ENCODE measurements at places on chromosomes 2 and 18. TPM values are rescaled to one million over a fixed set of nuclear protein-coding genes. Genes with fewer than 3 reads are reported as not detected.

ROCK1 gene
- polyA plus RNA-seq: 41.5 TPM

KCNF1 gene
- 1.3 TPM for polyA plus RNA-seq

ERBB4 gene
- polyA plus RNA-seq: 0.37 TPM

GKN2 gene
- polyA plus RNA-seq: 0.10 TPM

DNA sequence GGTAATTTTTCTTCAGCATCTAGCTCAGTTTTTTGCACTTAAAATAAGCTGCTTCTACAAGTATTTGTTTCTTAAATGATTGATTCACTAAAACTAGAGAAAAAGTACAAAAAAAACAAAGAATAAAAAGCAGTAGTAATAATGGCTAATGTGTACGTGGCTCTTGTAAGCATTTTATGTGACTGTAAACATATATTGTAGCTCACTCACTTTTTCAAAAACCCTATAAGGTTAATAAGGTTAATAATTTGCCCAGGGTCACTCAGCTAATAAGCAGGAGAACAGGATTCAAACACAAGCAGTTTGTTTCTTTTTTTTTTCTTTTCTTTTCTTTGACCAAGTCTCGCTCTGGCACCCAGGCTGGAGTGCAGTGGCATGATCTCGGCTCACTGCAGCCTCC lies 67.5 kb downstream of the RMDN2 start:
- DNase-seq: no peak

GRCh38 chr18:80042785-80043184 lies 8.6 kb downstream of the RBFA start:
- no peak for DNase-seq

DNA sequence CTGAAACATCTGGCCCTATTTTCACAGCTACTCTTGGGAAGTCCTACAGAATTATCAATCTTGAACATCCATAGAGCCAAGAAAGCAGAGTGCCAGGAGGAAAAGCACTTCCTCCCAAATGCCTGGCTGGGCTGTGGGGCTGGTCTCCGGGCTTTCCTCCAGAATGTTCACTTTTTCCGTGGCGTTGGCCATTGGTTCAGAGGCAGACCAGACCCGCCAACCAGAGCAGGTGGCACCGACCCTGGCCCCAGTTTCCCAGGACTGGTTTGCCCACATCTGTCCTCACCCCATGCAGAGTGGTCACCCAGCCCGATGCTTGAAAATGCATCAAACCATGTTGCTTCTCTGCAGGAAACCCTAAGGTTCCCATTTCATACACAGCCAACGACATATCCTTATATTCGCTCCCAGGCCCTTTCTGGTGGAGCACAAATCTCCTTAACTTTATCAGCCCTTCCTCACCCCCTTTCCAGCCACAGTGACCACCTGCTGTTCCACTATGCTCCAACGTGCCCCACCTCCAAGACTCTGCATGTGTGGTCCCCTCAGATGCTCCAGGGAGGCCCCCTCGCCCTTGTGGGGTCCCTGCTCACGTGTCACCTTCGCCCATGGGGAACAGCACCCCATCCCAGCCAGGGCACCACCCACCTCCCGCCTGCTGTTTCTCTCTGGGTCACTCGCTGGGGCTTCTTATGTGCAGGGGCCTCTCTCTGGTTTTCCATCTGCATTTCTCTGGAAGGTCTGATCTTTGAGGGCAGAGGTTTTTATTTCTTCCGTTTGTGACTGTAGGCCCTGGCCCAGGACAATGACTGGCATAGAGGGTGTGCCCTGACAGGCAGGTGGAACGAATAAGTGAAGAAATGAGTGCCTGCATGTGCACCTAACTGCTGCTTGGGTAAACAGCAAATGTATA lies 92.9 kb downstream of the PXDN start:
- no peak for DNase-seq

DNA sequence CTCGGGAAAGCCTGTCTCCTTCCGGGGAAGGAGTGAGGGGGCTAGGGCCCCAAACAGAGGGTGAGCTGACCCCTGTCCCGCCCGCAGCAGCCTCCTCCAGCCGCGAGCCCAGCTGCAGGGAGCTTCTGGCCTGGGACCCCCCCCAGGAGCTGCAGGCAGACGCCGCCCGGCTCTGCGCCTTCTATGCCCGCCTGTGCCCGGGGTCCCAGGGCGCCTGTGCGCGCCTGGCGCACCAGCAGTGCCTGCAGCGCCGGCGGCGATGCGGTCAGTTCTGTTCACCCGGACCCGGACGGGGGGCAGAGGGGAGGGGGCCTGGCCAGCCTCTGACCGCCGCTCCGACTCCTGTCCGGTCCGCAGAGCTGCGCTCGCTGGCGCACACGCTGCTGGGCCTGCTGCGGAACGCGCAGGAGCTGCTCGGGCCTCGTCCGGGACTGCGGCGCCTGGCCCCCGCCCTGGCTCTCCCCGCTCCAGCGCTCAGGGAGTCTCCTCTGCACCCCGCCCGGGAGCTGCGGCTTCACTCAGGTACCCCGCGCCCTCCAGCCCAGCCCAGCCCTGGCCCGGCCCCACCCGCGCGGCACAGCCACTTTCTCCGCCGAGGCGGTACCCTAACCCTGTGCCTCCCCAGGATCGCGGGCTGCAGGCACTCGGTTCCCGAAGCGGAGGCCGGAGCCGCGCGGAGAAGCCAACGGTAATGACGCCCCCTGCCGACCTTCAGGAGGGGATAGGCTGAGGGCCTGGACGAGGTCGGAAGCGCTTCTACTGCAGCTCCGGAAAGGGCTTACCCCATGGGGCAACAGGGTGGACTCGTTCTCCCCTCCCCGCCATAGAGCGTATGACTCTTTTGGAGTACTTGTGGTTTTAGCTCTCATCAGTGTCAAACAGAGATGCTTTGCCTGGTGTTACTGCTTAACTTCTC lies 2.0 kb upstream of the CHRND start:
- no peak for DNase-seq

DNA sequence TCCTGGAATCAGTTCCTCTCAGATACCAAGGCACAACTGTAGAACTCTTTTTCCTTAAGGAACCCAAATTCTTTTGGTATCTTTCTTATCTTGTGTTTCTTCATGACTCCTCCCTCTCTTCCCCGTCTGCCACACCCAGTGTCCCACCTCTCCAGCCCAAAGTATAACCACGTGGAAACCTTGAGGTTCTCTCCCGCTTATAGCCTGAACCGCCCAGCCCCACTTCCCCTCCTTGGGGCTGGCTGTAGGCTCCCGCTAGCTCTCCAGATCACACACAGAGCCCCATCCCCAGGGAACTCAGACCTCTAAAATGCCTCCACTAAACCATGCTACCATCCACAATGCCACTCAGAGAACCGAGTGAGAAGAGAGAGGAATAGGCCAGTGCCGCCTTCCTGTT lies 87.5 kb downstream of the MAPRE2 start:
- DNase-seq: no peak

- no peak for DNase-seq
Measured at GRCh38 chr2:219607931-219608330, 10.3 kb downstream of the STK11IP start.

DNA sequence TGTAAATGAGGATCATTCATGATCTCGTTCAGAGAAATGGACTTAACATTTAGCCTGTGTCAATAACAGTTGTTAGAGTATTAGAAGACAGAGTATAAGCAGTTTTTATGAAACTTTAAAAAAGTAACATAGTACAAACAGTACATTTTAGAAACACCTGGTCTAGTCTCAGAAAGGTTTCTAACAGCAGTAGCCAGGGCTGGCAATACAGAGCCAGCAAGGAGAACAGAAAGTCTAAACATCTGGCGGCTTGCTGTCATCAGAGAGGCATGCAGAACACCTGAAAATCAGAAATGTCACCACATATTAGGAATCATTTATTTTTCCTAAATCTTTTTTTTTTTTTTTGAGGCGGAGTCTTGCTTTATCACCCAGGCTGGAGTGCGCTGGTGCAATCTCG lies 50.1 kb downstream of the RPL31 start:
- no peak for DNase-seq

DNA sequence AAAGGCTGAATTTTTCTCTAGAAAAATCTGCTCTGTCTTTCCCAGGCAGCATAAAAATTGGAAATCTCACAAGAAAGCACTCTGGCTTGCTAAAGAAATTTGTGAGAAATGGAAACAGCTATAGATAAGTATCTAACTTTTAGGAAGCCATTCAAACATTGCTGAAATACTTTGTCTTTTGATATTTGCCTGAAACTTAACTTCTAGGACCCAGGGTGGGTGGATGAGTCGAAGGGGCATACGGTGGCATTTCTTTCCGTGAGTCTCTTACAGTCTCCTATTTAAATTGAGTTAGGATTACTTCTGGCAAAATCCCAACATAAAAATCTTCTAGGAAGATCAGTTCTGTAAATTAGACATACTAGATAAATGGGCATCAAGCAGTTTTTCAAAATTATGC lies 532 bp upstream of the COL3A1 start:
- DNase-seq: no peak

GRCh38 chr2:33340280-33340679 lies 136.2 kb upstream of the RASGRP3 start:
- no peak for DNase-seq

DNA sequence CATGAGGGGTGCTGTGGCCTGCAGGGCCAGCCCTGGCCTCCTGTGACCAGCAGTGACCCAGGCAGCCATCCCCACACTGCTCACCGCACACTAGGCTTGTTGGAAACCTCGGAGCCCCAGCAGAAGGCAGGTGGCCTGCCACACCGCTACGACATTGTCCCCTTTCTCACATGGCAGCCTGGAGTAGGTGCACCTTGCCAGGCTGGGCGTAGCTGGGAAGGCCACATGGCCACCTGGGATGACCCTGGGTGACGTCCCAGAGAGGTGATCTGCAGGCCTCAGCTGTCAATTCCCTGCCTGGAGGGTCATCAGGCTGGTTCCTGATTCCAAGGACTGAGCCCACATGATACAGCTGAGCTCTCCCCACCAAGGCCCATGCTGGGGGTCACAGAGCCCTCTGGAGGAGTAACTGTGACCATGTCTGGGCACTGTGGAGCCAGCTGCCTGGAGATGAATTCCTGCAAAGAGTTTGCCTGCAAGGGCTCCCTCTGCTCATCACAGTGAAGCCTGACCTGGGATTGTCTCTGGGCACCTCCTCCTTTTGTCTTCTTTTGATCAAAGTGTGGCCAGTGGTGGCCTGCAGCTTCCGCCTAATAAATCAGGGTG lies 119.6 kb upstream of the OTOS start:
- DNase-seq: no peak

DNA sequence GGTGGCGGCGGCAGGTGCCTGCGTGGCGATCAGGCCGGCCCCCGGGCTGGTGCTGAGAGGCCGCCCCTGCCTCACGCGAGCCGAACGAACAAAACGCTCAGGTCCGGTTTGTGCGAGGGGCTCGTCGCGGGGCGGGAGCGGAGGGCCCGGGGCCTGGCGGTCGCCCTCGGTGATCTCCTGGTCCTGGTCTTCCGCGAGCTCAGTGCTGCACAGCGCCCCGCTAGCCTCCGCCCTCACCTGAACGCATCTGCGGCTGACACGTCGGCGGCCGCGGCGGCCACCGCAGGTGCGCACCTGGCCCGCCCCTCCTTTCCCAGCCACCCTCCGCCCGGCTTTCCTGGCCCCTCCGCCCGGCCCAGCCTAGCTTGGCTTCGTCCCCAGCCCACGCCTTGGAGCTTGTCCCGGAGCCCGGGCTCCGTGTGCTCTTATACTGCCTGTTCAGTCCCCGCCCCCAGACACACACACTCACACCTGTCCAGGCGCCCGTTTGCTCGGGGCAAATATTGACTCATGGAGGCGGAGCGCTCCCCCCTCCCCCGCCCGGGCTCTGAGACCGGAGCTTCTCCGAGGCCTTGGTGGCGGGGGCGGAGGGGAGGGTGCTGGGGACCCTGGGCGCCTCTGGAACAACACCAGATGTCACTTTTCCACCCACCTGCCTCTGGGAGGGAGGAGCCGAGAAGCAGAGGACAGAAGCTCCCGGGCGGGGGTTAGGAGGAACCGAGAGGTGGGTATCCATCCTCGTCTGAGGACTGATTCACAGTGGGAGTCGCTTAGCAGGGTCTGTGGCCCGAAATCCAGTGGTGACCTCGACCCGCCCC lies 8.6 kb upstream of the CRYBA2 start:
- peak; percentile 84 for DNase-seq

- DNase-seq: no peak
Measured at GRCh38 chr18:44409515-44409914, 271.2 kb upstream of the SETBP1 start.

- no peak for DNase-seq
Measured at GRCh38 chr2:134515137-134515536, 203.7 kb downstream of the TMEM163 start.
